Left lung (tissue), 14 donors: ENCODE measurements at places on chromosomes 5 and 9. TPM values are rescaled to one million over a fixed set of nuclear protein-coding genes. Genes with fewer than 3 reads are reported as not detected.

Gene NUTM2F
- total RNA-seq = not detected

DNA sequence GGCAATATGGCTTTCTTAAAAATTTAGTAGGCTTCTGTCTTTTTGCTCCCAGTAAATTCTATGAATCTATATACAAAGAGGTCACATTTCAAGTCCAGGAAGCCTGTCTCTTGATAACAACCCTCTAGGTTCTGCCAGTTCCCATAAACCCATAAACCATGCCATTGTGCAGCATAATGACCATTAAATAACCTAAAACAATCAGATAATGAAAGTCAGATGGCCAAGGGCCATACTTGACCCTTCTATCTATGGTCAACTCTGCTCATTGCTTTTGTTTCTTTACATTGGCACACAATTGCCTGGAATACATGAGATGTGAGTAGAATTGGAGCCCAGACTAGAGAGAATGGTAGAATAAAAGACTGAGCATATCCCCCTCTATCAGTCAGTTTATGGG lies 305.4 kb upstream of the KIF2A start:
- no peak overlapping the region for H3K4me3 ChIP-seq
- H3K36me3 ChIP-seq = no peaks in the 10 kb centered on the region
- H3K27ac ChIP-seq = no peak overlapping the region
- no peaks in the 10 kb centered on the region for H3K27me3 ChIP-seq

DNA sequence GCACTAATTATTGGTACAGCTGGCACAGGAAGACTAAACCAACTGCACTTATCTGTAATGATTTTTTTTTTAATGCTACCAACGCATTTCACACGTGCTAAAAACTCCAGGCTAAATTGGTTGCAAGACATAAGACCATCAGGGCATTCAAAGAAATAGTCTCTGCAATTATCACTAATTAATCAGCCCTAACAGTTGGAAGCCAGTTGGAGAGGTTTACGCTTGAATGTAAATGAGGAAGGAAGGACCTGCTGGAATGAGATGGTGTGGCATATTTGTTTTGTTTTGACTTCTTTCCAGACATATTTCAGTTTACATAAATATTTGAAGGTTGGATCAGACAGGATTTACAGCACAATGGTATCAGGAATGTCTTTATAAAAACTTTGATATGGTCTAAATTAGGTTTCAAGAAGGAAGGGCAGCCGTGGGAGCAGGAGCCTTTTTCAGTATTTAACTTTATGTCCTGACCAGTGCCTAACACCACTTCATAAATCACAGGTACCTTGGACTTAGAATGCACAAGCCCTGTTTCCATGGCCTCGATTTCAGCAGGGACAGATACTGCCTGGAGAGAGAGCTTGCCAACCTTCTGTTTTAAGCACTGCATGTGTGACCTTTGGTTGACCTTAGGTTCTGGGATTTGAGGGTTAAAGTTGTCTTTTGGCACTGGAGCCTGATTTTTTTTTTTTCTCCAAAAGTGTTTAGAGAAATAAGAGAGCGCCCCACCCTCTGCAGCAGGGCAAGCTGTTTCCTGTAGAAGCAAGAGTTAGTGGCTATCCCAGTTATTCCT lies 199.8 kb upstream of the MAP3K1 start:
- H3K36me3 ChIP-seq = no peaks in the 10 kb centered on the region
- H3K4me1 ChIP-seq = peaks cover 14% of the 10 kb centered on the region
- H3K4me3 ChIP-seq = no peak overlapping the region

GRCh38 chr9:115192835-115193525 lies 75.0 kb upstream of the TNC start:
- DNase-seq = no peak
- no peak overlapping the region for H3K27ac ChIP-seq
- H3K4me3 ChIP-seq = no peak overlapping the region
- no peaks in the 10 kb centered on the region for H3K36me3 ChIP-seq
- H3K27me3 ChIP-seq = no peaks in the 10 kb centered on the region

GRCh38 chr5:38556599-38557307 lies at the start of gene LIFR:
Gene LIFR (minus strand): TSS chr5:38556646. CDS start chr5:38530647, 25,999 bp downstream.
- H3K27me3 ChIP-seq = no peaks in the 10 kb centered on the region
- DNase-seq = peak; percentile 90
- no peaks in the 10 kb centered on the region for H3K36me3 ChIP-seq
- H3K4me1 ChIP-seq = peaks cover 6% of the 10 kb centered on the region
- peak within 1 kb of the TSS; percentile 58 for H3K4me3 ChIP-seq

Gene CBY3
- total RNA-seq = not detected

GRCh38 chr5:58793888-58794657 lies 211.2 kb downstream of the RAB3C start:
- no peaks in the 10 kb centered on the region for H3K27me3 ChIP-seq
- no peak overlapping the region for H3K4me3 ChIP-seq
- H3K36me3 ChIP-seq = no peaks in the 10 kb centered on the region
- no peak for DNase-seq
- no peaks in the 10 kb centered on the region for H3K4me1 ChIP-seq
- H3K27ac ChIP-seq = no peak overlapping the region

Gene OR1L1
- not detected for total RNA-seq

Gene CDKN2B
- total RNA-seq = 75.6 TPM

DNA sequence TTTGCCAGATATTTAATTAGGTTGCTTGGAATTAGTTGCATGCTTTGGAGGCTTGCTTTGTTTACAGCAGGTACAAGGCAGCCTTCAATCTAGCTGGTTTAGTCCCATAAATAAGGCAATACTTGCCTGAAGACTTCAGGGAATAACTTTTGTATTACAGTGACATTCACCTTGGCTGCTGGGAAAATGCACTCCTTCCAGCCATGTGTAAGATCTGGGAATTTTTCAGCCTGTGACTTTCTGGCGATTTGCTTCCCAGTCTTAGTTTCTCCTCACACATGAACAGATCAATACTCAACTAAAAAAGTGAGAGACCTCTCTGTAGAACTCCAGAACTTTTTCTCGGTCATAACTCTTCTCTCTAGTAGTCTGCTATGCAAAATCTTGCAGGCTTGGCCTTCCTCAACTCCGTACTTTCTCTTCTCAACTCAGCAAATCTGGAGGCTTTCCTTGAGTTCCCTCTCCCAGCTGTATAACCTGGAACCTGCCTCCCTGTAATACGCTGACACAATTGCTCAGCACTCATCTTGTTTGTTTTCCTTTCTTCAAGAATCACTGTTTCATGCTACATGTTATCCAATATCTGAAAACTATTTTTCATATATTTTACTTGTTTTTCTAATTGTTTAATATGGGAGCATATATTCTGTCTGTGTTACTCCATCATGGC lies 173.0 kb downstream of the MSX2 start:
- DNase-seq = no peak
- no peaks in the 10 kb centered on the region for H3K27me3 ChIP-seq
- no peak overlapping the region for H3K27ac ChIP-seq
- no peaks in the 10 kb centered on the region for H3K36me3 ChIP-seq
- no peaks in the 10 kb centered on the region for H3K4me1 ChIP-seq
- H3K4me3 ChIP-seq = no peak overlapping the region

Gene SOX30
- 0.15 TPM for total RNA-seq

DNA sequence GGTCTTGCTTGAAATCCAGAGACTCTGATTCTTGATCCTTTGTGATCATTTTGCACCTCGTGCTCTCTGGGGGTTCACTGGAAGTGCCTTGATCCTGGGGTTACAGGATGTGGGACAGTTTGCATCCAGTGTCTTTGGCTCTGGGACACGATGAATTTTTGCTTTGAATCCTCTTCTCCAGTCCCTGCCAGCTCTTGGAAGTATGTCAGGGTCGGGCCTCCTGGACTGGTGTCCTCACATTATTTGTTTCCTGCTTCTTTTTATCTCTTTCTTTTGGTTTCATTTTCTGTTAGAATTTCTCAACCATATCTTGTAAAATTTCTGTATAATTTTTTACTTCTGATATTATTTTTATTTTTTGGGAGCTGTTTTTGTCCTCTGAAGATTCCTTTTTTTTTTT lies 34.2 kb downstream of the SECISBP2 start:
- no peaks in the 10 kb centered on the region for H3K27me3 ChIP-seq
- no peak overlapping the region for H3K27ac ChIP-seq
- peaks cover 24% of the 10 kb centered on the region for H3K4me1 ChIP-seq
- H3K36me3 ChIP-seq = peaks cover 100% of the 10 kb centered on the region
- no peak for DNase-seq
- H3K4me3 ChIP-seq = no peak overlapping the region

GRCh38 chr5:24163091-24163490 lies 481.7 kb downstream of the CDH10 start:
- DNase-seq = no peak
- H3K4me3 ChIP-seq = no peak overlapping the region
- H3K4me1 ChIP-seq = no peaks in the 10 kb centered on the region
- no peaks in the 10 kb centered on the region for H3K27me3 ChIP-seq
- H3K36me3 ChIP-seq = no peaks in the 10 kb centered on the region

DNA sequence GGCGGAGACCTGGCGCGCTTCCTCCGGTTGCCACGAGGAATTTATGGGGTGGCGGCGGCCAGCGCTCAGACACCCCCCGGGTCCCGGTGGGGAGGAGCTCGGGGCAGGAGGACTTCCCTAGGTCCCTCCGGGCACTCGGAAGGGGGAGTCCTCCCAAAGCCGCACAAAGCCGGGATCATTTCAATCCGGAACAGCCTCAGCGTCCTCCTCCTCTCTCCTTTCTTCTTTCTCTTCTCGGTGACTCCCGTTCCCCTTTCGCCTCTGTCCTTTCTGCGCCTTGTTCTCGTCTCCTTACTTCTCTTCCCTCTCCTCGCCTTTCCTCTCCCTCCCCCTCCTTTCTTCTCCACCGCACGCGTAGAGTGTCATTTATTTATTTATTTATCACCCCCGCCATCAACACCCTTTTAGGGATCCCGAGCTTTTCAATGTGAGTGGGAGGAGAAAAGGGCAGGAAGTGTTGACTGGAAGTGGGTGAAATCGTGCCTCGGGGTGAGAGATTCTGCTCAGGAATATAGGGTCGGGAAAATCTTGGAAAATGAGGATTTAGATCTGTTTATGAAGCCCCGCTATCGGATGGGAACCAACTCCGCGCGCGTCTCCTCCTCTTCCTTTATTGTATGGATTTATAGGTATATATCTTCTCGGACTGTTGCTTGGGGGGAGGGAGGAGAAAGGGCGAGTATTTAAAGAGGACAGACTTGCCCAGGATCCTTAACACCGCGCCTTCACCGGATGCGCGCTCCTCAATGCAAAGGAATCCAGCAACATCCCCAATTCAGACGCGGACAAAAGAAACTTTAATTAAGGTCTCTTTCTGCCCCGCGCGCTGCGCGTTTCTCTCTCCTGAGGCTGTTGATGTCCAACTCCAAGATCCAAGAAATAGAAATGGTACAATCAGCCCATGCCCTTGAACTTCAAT lies 2.0 kb upstream of the ZNF462 start:
- H3K4me3 ChIP-seq = peak overlapping the region; percentile 60
- no peaks in the 10 kb centered on the region for H3K27me3 ChIP-seq
- peak; percentile 48 for DNase-seq
- H3K4me1 ChIP-seq = no peaks in the 10 kb centered on the region

DNA sequence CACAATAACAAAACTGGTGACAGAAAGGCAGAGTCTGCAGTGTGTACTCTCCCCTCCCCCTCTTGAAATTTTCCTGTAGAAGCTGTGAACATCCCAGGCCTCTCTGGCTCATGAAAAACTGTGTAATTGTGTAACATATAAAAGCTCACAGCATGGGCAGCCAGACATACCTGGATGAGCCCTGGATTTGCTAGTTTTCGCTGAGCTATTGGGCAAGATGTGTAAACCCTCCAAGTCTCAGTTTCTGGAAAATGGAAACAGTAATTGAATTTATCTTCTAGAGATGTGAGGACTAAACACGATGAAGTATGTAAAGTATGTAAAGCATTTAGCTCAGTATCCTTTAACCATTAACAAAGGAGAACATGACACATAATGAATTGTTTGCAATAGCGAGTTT lies 143.2 kb upstream of the ANKH start:
- no peaks in the 10 kb centered on the region for H3K27me3 ChIP-seq
- no peaks in the 10 kb centered on the region for H3K4me1 ChIP-seq
- H3K4me3 ChIP-seq = no peak overlapping the region
- no peak for DNase-seq
- H3K36me3 ChIP-seq = no peaks in the 10 kb centered on the region

DNA sequence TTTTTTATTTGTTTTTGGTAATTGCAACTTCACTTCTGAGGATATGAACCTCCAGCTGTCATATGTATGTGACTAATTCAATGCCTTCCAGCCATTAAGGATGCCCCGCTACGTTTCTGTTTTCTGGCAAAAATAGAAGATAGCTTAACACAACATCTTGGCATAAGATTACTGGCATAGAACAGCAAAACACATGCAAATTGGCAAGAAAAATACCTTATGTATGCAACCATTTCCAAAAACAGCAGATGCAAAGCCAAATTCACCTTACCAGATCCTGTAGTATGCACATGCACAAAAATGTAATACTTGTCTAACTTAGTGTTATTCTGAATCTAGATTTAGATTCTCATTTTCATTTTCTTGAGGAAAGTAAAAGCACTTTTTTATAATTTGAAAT lies 461.1 kb upstream of the CYLC2 start:
- no peaks in the 10 kb centered on the region for H3K27me3 ChIP-seq
- no peak for DNase-seq
- no peaks in the 10 kb centered on the region for H3K4me1 ChIP-seq
- no peak overlapping the region for H3K4me3 ChIP-seq
- no peak overlapping the region for H3K27ac ChIP-seq

DNA sequence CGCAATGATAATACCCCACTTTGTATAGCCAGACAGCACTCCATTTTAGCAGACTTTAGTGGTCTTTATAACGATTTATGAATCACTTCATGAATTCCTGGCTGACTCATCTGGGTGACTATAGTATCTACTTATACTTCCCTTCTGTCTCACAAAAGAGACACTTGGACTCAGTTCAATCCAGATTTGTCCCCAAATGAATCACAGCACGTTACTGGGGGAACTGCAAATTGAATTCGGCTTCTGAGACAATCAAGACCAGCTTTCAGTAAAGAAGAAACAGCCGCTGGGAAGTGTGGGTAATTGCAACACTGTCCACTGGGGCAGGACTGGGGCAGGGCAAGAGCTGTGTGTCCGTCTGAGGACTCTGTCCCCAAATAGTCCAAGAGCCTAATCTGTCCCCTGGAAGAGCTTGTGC lies 337.3 kb upstream of the RFX3 start:
- no peaks in the 10 kb centered on the region for H3K36me3 ChIP-seq
- no peak overlapping the region for H3K4me3 ChIP-seq
- DNase-seq = no peak
- H3K4me1 ChIP-seq = no peaks in the 10 kb centered on the region
- H3K27ac ChIP-seq = peak overlapping the region; percentile 31
